KG1 (cell line): ENCODE measurements at places on chromosomes 11 and 22.

DNA sequence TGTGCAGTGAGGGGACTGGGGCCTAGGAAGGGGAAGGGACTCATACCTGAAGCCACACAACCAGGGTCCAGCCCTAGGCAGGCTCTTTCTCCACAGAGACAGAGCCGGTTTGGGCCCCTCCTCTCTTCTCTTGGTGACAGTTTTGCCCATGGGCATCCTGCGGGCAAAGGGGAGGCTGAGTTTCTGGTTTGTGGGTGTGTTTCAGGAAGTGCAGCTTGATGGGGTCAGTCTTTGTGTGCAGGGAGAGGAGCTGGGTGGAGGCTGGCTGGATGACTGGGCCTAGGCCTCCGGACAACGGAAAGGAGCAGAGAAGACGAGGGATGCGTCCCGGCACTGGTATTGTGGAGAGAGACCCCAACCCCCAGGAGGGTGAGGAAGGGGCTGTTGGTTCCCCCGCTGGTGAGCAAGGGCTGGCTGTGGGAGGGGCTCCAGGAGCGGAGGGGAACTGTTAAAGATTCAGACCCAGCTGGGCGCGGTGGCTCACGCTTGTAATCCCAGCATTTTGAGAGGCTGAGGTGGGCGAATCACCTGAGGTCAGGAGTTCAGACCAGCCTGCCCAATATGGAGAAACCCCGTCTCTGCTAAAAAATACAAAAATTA lies 23.4 kb upstream of the CELSR1 start:
- DNase-seq, result no peak

DNA sequence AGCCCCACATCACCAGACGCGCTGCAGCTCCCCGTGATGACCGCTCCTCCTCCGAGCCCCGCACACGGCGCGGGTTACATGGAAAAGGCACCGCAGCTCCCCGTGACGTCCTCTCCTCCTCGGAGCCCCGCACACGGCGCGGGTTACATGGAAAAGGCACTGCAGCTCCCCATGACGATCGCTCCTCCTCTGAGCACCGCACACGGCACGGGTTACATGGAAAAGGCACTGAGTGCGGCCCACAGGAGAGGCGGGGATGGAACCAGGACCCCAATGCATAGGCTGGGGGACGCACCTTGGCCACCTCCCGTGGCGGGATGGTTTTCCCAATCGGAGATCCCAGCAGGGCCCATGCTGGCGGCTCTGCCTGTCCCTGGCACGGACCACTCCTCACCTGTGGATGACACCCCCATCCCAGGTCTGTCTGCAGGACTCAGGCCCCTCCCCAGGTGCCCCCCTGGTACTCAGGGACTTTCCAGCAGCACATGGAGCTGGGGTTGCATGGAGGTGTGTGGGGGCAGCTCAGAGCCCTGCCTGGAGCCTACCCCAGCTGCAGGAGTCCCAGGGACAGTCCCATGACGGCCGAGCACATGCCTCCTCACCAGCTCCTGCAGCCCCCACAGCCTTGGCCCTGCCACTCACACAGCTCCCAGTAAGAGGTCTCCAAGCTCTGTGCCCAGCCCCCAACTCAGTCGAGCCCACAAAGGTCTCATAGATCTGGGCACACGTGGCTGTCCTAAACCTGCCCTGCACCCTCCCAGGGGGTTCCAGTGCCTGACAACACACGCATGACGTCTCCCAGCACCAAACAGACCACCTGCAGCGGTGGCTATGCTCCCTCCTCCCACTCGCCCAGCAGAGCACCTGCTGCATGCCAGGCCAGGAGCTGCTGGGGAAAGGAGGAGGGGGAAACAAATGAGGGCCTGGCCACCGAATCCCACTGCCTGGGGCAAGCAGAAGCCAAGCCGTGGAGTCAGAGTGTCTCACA lies 166.6 kb downstream of the BRD1 start:
- DNase-seq, result no peak

DNA sequence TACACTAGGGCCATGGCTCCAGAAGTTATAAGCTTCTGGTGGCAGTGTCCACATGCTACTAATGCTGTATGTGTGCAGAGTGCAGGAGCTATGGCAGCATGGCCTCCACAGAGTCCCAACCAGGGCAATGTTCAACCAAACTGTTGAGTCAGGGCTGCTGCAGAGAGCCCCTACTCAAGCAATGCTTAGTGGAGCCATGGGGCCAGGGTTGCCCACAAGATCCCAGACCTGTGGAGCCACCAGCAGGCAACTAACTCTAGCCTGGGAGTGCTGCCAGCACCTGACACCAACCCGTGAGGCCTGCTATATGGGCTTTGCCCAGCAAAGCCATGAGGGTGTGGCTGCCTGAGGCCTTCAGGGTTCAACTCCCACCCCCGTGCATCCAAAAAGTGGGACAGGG lies 655.2 kb downstream of the TBC1D22A start:
- DNase-seq, result no peak

- DNase-seq, result no peak
Measured at GRCh38 chr11:44312876-44313275, 2.9 kb upstream of the ALX4 start.

- DNase-seq, result no peak
Measured at GRCh38 chr22:21734540-21735199, 924 bp downstream of the YPEL1 start.

GRCh38 chr11:26995701-26996460 lies 2.0 kb downstream of the FIBIN start:
- no peak for DNase-seq

- no peak for DNase-seq
Measured at GRCh38 chr11:114166362-114166761, 106.9 kb downstream of the ZBTB16 start.
